ENCODE measurements at places on chromosomes 13 and 19. TPM values are rescaled to one million over a fixed set of nuclear protein-coding genes. Genes with fewer than 3 reads are reported as not detected.

Gene CGB2
- total RNA-seq = not detected

Gene NLRP7
- total RNA-seq = not detected

Gene PRSS57
- not detected for total RNA-seq

Gene ZSWIM9
- total RNA-seq = 6.0 TPM

Gene OR1I1
- not detected for total RNA-seq

Gene GDF15
- total RNA-seq = 31.3 TPM

Gene SOX1
- total RNA-seq = not detected

Gene CGB5
- 0.85 TPM for total RNA-seq

Gene DCAF15
- 20.3 TPM for total RNA-seq
